ENCODE measurements at places on chromosomes 12 and 14.

GRCh38 chr12:48340943-48341342, 9.8 kb downstream of the ZNF641 start:
- DNase-seq: no peak

DNA sequence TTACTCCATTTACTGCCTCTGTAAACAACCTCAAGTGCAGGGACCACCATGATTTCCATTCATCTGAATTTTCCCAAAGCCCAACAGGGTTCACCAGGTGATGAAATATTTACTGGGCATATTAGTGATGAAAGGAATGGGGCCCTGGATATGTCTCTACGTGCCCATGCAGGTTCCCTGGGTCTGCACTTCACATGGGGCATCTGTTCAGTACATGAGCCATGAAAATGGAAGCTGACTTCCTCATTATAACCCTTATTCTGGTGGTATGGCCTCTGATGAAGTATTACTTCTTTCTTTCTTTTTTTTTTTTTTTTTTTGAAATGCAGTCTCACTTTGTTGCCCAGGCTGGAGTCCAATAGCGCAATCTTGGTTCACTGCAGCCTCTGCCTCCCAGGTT, 26.5 kb upstream of the CORO1C start:
- no peak for DNase-seq

DNA sequence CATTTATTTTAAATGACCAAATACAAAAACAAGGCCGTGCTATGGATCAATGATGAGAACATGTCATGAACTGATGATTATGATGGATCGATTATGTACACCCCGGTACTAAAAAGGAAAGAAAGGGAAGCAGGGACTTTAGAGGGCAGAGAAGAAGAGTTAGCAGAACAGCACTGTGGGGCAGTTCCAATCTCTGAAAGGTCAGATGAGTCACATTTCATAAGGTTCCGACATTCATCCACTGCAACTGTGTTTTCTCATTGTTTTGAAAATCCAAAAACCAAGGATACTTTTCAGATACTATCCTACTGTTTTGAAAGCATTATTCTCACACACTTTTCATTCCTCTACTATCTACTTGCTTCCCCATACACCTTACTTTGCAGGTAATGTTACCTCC, 169.3 kb downstream of the STXBP6 start:
- DNase-seq: no peak

DNA sequence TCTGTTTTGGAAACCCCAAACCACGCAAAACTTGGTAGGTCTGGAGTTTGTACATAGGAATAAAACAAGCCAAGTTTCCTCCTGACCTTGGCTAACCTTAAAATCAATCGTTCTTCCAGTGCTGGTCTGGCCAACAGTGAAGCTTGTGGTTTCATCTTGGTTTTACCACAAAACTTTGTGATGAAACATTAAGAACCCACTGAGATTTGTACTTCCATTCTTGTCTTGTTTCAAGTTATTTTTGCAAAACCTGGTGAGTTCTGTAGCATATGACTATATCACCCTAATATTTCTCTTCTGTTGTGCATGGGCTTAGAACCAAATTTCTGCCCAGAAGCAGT, 26.4 kb downstream of the SIX1 start:
- no peak for DNase-seq

DNA sequence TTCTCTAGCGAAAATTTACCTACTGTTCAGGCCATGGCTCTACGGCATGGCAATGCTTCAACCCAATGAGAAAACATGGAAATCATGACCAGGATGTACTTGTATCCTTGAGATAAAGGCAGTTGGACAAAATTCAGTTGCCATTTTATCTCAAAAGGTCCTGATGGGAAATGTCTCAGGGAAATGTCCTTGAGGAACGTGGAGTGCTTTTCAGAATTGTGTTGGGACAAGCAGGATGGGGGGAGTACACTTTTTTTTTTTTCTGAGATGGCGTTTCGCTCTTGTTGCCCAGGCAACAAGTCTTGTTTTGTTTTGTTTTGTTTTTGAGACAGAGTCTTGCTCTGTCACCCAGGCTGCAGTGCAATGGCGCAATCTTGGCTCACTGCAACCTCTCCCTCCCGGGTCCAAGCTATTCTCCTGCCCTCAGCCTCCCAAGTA, 86.8 kb upstream of the EIF5 start:
- DNase-seq: no peak
